Suppressor macrophage treated with lipopolysaccharide for 4 hours (primary cell): ENCODE measurements at places on chromosomes 2 and 18.

DNA sequence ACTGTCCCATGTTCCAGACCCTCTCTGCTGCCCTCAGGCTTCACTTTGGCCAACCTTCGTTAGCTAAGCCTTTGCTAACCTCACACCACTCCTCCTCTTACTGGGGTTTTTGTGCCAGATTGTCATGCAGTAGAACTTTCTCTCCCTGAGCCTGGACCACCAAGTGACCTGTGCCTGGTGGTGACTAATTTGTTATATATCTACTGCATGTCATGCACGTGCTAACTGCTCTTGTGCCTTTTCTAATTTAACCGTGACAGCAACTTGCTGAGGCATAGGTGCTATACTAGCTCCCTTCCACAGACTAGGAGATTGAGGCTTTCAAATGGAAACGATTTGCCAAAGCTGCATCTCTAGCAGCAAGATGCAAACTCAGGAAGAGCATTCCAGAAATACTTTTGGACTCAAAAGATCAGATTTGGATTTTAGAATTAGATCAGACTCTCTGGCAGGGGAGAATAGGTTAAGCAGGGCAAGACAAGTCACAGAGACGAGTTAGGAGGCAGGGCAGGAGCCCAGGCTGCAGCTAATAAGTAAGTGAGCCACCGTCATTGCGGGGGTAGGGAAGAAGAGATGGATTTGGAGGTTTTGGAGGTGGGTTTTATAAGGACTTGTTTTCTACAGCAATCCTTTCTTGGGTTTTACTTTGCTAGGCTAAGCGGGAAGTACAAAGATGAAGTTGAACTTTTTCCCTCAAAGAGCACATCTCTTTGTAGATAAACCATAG, 1.8 kb downstream of the PPP1R7 start:
- DNase-seq: no peak

- no peak for DNase-seq
Observed at GRCh38 chr2:114201781-114202180, 240.7 kb upstream of the DPP10 start.

GRCh38 chr2:120736202-120736623, 545 bp downstream of the GLI2 start:
- no peak for DNase-seq

DNA sequence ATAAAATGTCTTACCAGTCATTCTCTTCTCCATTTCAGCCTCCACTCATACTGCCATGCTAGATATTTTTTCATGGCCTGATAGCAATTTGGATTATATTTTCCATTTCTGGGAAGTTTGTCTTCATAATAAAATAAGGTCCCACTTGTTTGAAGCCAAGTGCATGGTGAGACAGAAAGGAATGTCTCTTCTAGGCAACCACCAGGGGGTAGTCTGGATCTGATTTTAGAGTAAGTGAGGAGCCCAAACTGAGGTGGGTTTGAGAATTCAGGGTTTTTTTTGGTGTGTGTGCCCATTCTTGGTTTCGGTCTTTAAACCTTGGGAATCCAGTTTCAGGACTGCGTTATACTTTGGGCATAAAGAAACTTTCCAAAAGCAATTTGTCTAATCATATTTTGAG, 315.5 kb downstream of the RPRM start:
- DNase-seq: peak; percentile 1

GRCh38 chr2:225756198-225756597, 356.7 kb downstream of the NYAP2 start:
- no peak for DNase-seq

DNA sequence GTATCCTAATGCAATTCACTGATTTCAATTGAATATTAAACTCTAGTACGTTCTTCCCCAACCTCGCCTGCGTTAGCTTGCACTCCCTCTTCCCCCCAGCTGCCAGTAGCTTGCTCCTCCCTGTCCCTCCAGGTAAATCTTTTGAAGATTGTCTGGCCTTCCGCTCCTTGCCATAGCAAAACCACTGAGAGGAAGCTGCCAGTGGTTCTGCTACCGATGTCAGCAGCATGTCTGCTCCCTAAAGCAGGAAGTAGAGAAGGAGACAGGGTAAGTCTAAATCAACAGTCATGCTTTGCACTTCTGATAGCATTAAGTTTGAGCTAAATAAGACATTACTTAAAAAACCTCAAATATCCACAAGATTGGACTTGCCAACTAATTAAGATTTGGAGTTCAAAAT, 89.1 kb downstream of the SCN2A start:
- DNase-seq: no peak

GRCh38 chr18:62842898-62843297, 127.6 kb downstream of the PHLPP1 start:
- no peak for DNase-seq

GRCh38 chr2:95342556-95343320, 45.6 kb downstream of the KCNIP3 start:
- DNase-seq: no peak

DNA sequence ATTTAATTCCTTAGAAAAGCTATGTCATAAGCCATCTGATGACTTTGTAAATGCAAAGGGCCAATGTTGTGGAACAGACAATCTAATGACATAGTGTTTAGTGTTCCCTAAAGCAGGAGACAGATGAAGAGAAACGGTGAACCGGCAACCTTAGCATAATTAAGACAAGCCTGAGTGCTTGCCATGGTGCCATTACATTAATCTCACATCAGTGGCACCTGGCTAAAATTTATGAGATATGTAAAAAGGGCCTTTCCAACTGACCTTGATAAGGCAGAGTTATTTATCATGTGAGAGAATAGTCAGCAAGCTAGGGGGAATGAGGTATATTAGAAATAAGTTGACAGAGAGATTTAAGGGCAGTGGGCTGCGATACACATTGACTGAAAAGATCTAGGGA, 261.8 kb downstream of the ERBB4 start:
- DNase-seq: no peak

DNA sequence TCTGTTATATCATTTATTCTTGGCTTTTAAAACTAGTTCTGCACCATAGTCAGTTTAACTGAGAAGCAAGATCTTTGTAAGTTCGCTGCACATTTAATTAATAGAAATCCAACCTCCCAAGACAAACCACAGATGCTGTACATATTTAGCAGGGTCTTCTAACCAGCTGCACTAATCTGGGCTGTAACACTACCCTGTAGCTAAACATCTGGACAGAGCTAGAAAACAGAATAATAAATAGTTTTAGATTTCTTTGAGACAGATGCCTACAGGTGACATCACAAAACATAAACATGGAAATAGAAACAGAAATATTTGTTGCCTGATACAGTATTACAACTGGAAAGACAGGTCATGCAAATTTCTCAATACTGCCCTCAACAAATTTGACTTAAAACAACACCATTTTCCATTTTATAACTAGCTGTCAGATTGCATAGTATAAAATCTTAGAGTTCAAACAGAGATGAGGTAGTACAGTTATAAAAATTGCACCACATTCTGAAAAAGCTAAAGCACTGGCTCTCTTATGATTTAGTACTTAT, 315.1 kb downstream of the NR4A2 start:
- DNase-seq: no peak

GRCh38 chr2:43169099-43169945, 57.1 kb downstream of the ZFP36L2 start:
- no peak for DNase-seq

DNA sequence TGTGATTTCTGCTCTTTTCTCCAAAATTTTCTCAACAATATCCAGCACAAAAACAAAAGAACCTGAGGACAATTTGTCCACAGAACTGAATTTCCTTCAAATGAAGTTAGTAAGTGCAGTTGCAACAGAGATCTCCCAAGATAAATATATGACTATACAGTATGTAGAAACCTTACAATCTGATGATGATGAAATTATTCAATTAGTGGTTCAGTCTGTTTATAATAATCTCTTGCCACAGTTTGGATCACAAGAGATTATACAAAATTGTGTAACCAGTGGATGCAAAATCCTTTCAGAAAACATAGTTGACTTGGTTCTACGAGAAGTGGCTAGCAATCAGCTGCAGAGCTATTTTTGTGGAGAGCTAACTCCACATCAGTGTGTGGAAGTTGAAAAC, 68.7 kb downstream of the FSIP2 start:
- no peak for DNase-seq

GRCh38 chr18:79049506-79049905, 19.7 kb upstream of the ATP9B start:
- no peak for DNase-seq

DNA sequence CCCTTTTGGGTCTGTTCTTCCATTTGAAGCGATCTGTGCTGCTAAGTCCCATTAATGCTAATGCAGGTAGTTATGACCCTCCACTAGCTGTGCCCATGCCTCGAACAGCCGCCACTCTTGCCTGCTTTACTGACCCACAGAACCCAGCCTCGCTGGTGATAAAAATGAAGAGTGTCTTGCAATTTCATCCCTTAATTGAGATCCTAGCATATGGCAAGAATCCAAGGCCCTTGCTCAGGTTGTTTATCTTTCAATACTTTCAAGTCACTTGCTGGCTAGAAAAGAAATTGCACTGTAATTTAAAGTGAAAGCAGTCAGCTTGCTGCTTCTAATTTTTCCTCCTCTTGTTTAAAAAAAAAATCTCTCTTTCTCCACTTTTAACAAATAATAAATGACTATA, 73.6 kb downstream of the ZNF521 start:
- no peak for DNase-seq

- DNase-seq: peak; percentile 38
Observed at GRCh38 chr2:160022162-160022561, 40.3 kb downstream of the PLA2R1 start.

GRCh38 chr18:25231327-25231691, 120.7 kb downstream of the ZNF521 start:
- no peak for DNase-seq

DNA sequence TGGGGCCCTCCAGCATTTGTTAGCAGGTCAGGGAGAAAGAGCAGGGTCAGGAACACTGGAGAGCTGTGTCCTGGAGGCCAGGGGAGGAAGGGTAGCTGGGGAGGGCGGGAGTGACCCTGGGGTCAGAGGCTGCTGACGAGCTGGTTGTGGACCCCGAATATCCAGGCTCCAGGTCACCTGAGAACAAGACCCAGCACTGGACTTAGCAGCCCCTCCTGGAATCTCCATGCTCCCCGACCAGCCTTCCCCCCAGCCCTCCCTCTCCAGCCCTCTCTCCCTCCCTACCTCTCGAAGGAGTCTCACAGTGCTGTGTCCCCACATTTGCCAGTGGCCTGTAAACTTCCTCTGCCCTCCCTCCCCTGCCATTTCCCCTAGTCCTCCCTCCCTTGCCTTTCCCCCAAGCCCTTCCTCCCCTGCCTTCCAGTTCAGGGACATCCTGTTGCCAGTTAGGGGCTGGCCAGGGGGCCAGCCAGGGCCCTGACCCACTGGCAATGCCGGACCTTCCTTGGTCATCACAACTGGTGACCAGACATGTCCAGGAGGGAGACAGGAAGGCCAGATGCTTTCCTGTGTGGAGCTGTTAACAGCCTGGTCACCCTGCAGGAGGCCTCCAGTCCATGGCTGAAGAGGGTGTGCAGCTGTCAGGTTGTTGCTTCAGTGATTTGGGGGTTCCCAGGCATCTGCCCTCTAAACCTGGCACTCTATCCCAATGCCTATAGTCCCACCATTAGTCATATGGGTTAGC, 50.0 kb upstream of the FAHD2A start:
- DNase-seq: no peak

DNA sequence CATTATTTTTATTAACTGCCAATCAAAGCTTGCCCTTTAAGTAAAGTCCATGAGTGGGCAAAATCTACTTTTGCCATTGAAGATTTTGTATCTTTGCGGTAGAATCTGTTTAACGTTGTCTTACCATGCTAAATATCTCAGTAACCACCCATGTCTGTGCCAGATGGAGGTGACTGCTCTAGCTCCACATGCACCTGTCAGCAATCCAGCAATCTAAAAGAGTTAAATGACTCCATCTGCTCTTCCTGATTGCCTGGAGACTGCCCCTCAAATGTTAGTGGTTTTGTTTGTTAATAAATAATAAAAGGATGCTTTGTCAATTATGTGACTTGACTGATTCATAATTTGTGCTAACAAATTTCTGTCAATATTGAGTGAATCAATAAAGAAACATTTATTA, 141.7 kb downstream of the RBM43 start:
- DNase-seq: no peak

DNA sequence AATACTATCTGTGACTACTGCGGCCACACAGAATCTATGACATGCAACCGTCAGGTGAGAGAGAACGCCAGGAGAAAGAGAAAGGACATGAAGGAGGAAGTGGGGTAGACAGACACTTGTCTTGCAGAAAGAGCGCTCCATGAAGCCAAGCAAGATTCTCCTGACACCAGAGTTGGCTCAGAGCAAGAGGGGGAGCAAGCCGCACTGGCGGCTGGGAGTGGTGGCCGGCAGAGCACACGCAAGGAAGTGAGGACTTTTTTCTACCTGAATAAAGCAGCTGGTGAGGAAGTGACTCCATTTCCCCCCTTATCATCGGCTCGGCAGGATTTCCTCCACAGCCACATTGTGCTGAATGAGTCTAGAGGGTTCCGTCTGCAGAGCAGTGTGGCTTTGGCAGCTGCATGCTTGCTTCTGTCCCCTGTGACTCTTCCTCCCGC, 181.6 kb downstream of the BCL2 start:
- DNase-seq: peak; percentile 28

GRCh38 chr2:233413559-233414272, 59.4 kb downstream of the DGKD start:
- DNase-seq: peak; percentile 77

GRCh38 chr2:158761621-158762020, 33.5 kb upstream of the DAPL1 start:
- DNase-seq: no peak

GRCh38 chr2:184877909-184878308, 279.6 kb downstream of the ZNF804A start:
- DNase-seq: no peak

- no peak for DNase-seq
Observed at GRCh38 chr18:55323051-55323994, 264.7 kb downstream of the TCF4 start.

DNA sequence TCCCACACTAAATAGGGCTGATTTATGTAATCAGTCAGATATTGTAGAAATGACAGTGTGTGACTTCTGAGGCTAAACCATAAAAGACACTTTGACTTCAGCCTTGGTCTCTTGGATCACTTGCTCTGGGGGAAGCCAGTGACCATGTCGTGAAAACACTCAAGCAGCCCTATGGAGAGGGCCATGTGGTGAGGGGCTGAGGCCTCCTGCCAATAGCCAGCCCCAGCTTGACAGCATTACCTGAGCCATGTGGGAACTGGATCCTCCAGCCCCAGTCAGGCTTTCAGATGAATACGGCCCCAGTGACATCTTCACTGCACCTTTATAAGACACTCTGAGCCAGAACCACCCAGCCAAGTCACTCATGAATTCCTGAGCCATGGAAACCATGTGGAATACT, 20.8 kb downstream of the TNS1 start:
- no peak for DNase-seq

DNA sequence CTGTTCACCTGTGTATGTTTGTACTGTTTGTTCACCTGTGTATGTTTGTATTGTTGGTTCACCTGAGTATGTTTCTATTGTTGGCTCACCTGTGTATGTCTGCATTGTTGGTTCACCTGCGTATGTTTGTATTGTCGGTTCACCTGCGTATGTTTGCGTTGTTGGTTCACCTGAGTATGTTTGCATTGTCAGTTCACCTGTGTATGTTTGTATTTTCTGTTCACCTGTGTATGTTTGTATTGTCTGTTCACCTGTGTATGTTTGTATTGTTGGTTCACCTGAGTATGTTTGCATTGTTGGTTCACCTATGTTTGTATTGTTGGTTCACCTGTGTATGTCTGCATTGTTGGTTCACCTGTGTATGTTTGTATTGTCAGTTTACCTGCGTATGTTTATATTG, 14.6 kb downstream of the ADI1 start:
- no peak for DNase-seq

GRCh38 chr2:242017086-242017485, 147.6 kb downstream of the RTP5 start:
- DNase-seq: no peak
